ENCODE measurements at places on chromosomes 1 and 21.

DNA sequence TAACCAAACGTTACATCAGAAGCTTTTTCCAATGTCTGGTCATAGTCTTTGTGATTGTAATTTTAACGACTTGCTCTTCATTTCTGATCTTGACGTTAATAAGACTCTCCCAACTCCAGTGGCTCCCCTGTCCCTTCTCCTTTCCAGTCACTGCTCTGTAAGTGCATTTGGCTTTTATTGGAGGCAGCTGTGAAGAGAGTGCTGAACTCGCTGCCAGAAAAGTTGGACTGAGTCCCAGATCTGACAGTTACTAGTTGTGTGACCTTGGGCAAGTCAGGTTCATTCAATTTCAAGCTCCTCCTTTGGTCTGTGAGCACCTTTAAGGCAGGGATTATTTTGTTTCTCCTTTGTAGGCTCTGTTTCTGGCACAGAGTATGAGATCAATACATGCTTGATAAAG, 109.6 kb upstream of the TSPAN2 start:
- no peak for DNase-seq

DNA sequence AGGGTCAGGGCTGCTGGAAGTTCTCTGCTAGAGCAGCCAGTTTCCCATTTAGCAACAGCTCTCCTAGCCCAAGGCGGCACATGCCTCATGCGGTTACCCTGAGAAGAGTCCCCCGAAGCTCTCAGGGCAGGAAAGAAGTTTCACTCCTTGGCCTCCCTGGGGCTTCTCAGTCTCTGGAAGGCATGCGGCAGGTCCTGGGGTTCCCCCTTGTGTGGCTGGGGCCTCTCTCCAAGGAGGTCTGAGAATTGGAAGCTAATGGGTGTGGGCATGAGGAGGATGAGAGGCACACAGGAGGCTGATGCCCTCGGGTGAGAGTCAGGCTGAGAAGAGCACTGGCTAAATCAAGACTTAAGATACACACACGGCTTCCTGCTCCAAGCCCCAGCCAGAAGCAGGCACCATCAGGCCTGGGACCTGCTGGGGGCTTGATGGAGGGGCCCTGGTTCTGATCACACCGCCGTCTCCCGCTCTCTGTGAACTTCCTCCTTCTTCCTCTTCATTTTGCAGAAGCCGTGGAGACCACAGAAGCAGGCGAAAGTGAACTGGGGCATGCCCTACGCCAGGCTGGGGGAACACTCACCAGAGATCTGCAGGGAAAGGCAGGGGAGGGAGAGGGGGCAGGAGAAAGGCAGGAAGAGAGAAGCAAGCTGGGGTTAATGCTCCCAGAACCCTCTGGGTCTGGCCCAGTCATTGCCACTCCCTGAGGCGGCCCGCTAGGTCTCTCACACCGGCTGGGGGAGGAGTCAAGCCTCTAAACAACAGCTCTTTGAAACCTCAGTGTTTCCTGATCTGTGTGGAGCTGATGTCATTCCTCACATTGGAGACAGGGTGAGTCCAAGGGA, 15.1 kb downstream of the BLACAT1 start:
- peak; percentile 95 for DNase-seq

GRCh38 chr1:242788771-242789170, 264.3 kb upstream of the PLD5 start:
- DNase-seq = no peak

DNA sequence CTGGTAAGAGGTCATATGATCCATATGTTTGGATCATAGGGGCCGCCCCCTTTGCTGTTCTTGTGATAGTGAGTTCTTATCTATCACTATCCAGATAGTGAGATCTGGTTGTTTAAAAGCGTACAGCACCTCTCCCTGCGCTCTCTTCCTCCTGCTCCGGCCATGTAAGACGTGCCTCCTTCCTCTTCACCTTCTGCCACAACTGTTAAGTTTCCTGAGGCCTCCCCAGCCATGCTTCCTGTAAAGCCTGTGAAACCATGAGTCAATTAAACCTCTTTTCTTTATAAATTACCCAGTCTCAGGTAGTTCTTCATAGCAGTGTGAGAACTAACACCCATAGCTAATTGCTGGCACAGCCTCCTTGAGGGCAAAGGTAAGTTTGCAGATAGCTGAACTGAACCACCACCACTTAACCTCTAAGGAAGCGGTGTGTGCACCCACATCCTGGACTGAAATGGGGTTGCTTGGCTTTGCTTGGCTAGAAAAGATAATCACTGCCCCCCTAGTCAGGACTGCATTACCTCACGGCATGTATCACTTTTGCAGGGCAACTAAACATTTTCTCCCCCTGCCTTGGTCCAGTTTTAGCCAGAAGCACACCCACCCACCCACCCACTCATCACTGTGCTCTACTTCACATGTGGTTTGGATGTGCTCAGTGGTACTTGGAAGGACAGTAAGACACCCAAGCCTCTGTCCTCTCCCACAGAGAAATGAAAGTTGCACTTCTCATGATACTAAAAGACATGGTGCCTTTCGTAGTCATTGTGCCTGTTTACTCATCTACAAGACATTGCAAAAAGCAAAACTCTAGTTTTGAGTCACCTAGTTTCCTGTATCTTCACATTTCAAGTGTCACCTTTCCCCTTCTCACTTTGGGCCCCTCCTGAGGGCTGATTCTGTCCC, 23.1 kb upstream of the PTAFR start:
- no peak for DNase-seq

- peak; percentile 9 for DNase-seq
Observed at GRCh38 chr1:205263580-205264190, 35.9 kb downstream of the TMCC2 start.

GRCh38 chr1:74712881-74713280, 20.0 kb downstream of the CRYZ start:
- no peak for DNase-seq

DNA sequence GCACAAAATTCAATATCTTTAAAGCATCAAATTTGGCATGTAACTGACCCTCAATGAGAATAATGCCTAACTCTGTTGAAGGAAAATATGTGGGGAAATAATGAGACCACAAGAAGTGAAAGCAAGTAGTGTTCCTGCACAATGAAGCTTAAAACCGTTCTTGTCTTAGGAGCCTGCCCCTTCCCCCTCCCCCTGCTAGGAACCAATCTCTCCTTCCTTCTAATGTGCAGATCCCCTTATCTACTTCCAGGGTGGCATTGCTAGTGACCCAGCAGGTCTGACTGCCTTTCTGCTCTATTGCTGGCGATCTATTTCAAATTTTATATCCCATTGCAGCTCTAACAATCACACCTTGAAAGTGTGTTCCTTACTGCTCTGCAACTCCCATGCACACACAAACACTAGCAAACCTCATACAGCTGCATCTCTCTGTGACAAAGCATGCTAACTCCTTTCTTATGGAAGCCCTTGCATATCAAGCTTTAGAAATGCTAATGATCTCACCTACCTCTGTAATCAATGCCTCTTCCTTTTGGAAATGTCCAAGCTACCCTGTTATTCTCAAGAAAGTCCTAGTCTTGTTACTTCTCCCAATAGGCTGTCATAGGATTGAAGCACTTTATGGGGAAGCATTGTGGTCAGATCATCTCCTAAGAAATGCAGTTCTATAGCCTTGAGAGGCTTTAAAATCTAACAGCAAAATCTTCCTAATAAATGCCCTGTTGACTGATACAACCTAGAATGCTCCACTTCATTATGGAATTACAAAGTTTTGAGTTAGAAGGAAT, 26.5 kb downstream of the BCL9 start:
- no peak for DNase-seq

GRCh38 chr1:38991638-38992411, 749 bp downstream of the AKIRIN1 start:
- DNase-seq = peak; percentile 11

GRCh38 chr1:56968878-56969495, 3.2 kb upstream of the C8B start:
- DNase-seq = no peak

DNA sequence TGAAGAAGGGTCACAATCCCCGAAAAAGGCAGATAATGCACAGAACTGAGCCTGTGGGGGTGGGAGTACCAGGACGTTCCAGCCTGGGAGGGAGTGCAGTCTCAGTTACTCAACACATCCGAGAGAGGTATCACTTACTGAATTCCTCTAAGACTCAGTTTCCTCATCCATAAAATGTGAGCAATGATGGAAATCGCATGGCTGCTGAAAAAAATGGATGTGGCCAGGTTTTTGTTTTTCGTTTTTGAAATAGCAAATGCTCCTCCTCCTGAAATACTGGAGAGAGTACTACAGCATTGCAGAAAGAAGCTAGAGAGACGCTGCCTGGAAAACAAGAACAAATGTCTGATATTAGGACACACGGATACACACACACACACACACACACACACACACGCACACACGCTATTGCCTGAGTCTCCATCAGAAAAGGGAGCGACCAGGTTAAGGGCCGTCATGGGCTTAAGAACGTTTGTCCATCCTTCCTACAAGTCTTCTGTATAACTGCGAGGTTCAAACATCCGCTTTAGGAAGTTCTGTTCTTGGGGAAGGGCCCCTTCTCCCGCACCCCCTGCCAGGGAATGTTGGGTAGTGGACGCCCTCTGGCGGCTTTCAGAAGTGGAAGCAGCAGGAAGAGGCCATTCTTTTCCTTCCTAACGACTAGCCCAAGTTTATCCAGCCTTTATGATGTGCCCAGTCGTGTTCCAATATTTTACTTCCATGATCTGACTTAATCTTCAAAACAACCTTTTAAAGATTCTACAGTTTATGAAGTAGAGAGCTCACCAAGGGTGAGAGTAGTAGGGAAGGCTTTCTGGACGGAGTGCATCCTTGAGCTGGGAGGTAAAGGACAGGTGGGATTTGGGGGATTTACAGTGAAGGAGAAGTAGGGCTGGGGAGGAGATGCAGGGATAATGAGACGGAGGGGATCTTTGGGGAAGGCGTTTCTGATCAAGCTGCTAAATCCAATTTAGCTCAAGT, 699 bp upstream of the NES start:
- peak; percentile 62 for DNase-seq

- peak; percentile 5 for DNase-seq
Observed at GRCh38 chr1:108925920-108926319, 37.4 kb downstream of the CLCC1 start.

- DNase-seq = no peak
Observed at GRCh38 chr21:45088729-45089128, 14.3 kb downstream of the ADARB1 start.

DNA sequence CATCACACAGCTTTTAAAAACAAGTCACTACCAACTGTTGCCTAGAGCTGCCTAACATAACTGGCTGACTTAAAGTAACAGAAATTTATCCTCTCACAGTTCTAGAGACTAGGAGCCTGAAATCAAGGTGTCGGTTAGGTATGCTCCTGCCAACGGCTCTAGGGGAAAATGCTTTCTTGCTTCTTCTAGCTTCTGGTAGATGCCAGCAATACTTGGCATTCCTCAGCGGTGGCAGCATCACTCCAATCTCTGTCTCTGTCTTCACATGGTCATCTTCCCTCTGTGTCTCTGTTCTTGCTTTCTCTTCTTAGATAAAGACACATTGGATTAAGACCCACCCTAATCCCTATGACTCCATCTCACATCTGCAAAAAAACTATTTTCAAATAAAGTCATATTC, 51.5 kb downstream of the DMRTA2 start:
- no peak for DNase-seq

- DNase-seq = no peak
Observed at GRCh38 chr1:54623216-54624007, at the start of gene FAM151A. Gene FAM151A (minus strand): TSS chr1:54623525. CDS start chr1:54623395, 130 bp downstream.

DNA sequence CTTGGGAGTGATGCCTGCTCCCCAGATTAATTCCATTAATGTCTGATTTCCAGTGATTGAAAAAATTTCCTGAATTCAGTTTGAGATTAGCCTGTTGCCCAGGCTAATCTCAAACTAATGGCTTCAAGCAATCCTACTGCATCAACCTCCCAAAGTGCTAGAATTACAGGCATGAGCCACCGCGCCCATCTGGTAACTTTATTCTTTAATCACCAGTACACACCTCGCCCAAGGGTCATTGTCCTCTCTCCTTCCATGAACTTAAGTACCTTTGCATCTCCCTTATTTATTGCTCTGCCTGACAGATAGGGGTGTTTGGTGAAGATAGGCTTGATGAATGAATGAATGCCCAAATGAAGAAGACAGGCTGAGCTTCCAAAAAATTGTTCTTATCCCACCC, 366.5 kb downstream of the SIPA1L2 start:
- no peak for DNase-seq

GRCh38 chr21:41783476-41784180, 16.8 kb upstream of the RIPK4 start:
- no peak for DNase-seq

- DNase-seq = no peak
Observed at GRCh38 chr1:180536821-180537372, 21.9 kb upstream of the OVAAL start.

GRCh38 chr1:6205849-6206519, at the start of gene RNF207:
Gene RNF207 (plus strand): TSS chr1:6206119. CDS start chr1:6206536, 417 bp downstream.
- DNase-seq = no peak

DNA sequence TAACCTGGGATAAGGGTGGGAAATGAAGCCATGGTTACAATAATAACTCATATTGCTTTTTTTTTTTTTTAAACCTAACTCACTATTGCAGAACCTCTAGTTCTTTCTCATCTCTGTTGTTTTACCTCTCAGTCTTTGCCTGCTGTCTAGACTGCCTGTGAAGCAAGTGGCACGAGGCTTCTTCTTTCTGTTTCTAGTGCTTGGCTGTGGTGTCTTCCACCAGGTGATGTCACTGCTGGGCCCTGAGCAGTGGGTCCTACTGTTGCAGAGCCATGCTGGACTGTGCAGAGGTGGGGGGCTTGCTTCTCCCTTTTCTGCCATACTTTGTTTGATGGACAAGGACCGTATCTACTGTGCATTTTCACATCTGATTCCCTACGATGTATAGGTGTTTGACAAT, 51.7 kb downstream of the ZNF326 start:
- DNase-seq = no peak

GRCh38 chr1:182304627-182305026, 87.0 kb downstream of the GLUL start:
- no peak for DNase-seq

DNA sequence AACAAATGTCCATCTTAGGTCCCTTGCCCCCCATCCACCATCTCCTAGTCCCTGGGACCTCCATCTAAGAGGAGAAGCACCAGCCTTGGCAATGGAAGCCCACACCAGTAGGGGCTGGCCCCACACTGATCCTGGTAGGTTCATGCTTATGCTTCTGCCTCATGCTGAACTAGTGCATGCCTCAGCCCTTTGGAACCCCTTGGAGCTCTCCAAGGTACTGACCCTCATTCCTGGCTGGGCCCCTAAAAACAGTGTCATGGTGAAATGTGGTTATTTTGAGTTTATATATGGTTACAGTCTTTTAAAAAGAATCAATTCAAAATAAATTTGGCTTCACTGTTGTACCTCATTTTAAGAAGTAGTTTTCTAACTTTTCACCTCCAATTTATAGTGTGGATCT, 108.3 kb downstream of the HIVEP3 start:
- peak; percentile 56 for DNase-seq

Data from MV-4-11 (cell line).